ENCODE measurements at places on chromosomes 13 and 19. TPM values are rescaled to one million over a fixed set of nuclear protein-coding genes. Genes with fewer than 3 reads are reported as not detected.

ZNF667 gene
- total RNA-seq: 8.9 TPM

CGB5 gene
- total RNA-seq: not detected

PSG4 gene
- total RNA-seq: not detected

ZNF628 gene
- total RNA-seq: 0.33 TPM

IRF2BP1 gene
- total RNA-seq: 21.3 TPM

ELL gene
- total RNA-seq: 10.9 TPM

Measured in fibroblast of the aortic adventitia (primary cell).